ENCODE measurements at places on chromosomes 5 and 9. TPM values are rescaled to one million over a fixed set of nuclear protein-coding genes. Genes with fewer than 3 reads are reported as not detected.

DNA sequence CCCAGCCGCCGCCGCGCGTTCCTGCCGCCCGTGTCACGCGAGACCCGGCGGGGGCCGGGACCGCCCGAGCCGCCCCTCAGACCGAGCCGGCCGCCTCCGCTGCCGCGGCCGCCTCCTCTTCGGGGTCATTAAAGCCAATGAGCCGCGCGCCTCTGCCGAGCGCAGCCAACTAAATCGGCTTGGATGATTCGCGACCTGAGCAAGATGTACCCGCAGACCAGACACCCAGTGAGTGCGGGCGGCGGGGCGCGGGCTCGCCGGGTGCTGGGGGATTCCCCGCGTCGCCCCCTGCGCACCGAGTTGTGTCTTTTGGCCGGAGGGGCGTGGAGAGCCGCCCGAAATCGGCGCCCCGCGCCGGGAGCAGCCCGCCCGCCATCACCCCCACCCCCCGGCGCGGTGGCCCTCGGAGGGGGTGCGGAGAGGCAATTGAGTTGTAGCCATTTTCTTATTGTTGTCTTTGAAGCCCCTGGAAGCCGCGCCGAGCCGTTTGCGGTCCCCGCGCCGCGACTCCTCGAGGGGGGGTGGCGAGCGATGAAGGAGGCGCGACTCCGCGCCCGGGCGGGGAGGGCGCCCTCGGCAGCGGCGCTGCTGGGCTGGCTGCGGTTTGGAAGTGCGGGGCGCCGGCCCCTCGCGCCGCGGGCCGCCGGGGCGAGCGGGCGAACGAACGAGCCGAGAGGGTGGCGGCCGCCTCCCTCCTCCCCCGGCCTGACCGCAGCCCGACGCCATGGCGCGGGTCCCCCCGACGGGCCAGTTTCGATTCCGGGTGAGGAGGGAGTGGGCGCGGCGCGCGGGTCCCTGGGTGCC lies 1.0 kb downstream of the TLE4 start:
- peak; percentile 69 for DNase-seq
- peaks cover 41% of the 10 kb centered on the region for H3K4me1 ChIP-seq
- peak overlapping the region; percentile 80 for H3K4me3 ChIP-seq
- peaks cover 5% of the 10 kb centered on the region for H3K27me3 ChIP-seq
- peaks cover 4% of the 10 kb centered on the region for H3K36me3 ChIP-seq

DNA sequence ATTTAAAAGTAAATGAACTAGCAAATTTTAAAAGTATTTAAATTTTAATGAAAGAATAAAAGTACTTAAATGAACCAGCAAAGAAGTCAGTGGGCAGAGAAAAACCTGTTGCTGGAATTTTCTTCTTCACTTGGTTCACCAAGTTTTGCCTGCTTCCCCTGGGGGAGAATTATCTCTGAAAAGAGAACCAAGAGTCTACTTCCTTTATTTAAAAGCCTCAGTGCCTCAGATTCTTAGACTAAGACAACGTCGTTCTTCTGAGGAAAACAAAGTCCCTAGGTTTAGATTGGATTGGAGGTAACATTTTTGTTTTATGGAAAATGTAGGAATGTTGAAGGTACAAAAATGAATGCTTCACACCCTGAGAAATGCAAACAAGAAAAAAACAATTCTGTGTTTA lies 7.4 kb upstream of the KLF4 start:
- peaks cover 21% of the 10 kb centered on the region for H3K27me3 ChIP-seq
- no peaks in the 10 kb centered on the region for H3K36me3 ChIP-seq
- no peaks in the 10 kb centered on the region for H3K4me1 ChIP-seq
- H3K4me3 ChIP-seq, result no peak overlapping the region
- no peak for DNase-seq

DNA sequence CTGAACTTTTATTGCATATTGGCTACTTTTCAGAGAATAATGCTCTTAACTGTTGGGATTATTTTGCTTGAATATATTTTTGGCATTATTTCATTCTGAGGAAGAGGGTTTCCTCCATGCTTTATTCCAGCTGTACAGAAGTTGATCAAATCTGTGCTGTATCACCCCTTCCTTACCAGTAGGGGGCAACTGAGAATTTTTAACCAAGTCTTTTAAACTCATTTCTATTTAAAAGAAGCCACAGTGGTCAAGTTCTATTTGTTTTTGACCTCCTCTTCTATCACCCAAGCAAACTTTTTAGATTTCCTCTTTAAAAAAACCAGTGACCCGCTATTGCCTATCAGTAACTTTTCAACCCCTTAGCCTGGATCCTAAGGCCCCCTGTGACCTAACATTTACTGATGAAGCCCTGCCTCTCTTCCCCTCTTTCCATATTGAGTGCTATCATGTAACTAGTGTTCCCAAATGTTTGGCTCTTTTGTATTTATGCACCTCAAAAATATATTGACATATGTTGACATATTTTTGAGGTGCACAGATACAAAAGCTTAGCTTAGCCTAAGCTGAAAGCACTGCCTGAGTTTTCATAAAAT lies 80.6 kb downstream of the FBXO4 start:
- no peak for DNase-seq
- H3K4me1 ChIP-seq, result no peaks in the 10 kb centered on the region
- peaks cover 3% of the 10 kb centered on the region for H3K27me3 ChIP-seq
- no peak overlapping the region for H3K4me3 ChIP-seq
- no peaks in the 10 kb centered on the region for H3K36me3 ChIP-seq
- no peak overlapping the region for H3K27ac ChIP-seq

DNA sequence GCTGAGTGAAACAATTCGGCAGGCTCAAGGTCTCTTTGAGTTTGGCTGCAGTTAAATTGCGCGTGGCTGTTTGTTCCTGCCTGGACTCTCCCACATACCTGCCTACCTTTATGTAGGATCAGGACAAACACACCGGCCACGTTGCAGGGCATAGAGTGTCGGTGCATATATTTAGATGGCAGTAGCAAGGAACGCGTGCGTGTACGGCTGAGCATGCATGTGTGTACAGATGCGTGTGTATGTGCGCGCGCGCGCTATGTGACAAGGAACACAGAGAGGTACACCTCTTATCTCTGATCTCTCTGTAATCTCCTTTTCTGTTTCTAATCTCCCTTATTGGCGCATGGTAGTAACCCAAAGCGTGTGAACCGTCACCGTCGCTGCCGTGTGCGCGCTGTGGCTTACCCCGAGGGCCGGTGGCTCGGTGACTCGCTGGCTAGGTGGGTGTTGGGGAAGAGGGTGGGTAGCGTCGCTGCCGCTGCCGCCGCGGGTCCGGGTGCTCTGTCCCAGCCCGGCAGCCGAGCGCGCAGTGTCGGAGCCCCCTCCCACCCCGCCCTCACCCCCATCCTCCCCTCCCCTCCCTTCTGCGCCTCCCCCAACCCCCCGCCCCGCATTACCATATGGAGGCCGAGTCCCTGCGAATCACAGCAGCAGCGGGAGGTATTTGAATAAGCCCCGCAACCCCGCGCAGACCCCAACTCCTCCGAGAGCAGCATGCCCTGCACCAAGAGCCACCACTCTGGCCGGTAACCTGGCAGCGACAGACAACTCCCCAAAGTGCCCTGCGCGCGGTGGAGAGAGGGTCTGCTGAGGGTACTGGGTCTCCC lies 204.8 kb downstream of the MEF2C start:
- H3K4me3 ChIP-seq, result no peak overlapping the region
- peaks cover 71% of the 10 kb centered on the region for H3K27me3 ChIP-seq
- H3K36me3 ChIP-seq, result peaks cover 11% of the 10 kb centered on the region
- no peak for DNase-seq

DNA sequence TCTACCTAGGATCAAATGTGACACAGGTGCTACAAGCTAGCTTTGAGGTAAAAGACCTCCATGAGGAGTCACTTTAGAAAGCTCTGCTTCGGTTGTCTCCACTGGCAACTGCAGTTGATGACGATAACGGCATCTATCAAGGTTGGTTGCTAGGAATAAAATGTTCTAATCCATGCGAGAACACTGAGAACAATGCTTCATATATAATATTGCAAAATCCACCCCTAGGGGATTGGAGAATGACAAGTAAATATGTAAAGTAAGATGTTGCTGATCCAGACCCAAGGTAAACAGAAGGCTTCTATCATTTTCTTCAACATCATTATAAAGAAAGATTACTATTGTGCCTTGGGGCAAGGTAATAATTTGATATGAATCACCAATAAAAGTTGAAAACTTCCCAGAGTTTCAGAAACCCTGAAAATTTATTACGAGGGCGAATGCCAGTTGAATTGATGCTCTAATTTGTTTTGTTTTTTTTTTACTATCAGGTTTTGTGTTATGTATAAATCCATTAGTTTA lies 1003.4 kb downstream of the CDH18 start:
- no peaks in the 10 kb centered on the region for H3K4me1 ChIP-seq
- no peak for DNase-seq
- no peaks in the 10 kb centered on the region for H3K27me3 ChIP-seq
- H3K4me3 ChIP-seq, result no peak overlapping the region

DNA sequence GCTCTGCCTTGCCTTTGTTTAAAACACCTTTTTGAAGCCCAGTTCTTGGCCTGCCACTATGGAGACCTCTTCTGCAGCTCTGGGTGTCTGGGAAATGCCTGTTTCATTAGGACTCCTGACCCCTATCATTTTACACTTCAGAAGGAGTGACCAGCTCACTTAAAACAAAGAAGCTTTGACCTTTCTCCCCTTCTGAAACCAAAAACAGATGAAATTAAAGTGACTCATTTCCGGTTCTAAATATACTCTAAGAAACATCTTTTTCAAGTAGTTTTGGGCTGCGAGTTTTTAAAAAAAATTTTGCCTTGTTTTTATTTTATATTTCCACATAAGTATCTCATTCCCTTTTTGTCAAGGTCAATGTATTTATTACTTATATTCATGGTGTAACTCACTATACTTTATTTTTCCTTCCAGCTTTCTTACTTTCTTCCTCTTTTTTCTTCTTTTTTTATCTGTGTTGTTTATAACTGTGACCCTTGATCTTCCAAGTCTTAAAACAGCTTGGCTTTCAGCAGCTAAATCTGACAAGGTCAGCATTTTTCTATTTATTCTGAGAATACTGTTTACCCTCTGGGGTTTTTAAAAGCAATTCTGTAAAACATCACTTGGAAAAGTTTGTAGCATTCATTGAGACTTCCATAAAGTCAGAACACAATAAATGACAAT lies 672.9 kb downstream of the NR2F1-AS1 start:
- H3K36me3 ChIP-seq, result no peaks in the 10 kb centered on the region
- H3K27me3 ChIP-seq, result no peaks in the 10 kb centered on the region
- no peak overlapping the region for H3K4me3 ChIP-seq
- no peak for DNase-seq

DNA sequence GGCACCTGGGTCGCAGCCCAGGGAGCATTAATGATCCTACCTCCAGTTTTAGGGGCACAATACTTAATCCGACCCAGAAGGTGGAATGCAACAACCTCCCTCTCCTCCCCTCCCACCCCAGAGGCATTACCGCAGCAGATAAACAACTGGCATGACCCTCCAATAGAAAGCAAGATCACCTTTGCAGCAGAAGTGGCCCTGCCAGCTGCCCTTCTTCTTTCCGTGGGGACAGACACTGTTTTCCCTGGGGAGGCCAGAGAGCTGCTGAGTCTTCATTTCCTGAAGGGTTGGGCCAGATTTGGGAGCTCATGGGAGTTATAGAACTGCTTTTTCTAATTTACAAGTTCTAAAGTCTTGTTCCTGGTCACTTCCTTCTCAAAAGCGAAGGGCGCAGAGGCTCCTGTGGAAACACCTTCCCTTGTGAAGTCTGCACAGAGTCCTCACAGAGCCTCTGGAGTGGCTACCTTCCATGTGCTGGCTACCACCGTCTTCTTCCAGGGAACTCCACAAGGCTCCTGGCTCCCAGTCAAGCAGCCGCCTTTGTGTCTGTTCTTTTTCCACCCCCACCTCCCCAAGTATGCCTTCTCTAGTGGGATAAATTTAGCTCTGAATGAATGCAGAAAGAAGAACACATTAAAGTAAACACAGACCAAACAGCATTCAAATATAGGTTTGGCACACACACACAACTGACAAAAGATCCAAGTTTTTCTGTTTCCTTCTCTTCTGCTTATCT lies 8.0 kb upstream of the PALM2AKAP2 start:
- no peak overlapping the region for H3K4me3 ChIP-seq
- H3K4me1 ChIP-seq, result no peaks in the 10 kb centered on the region
- H3K27me3 ChIP-seq, result peaks cover 18% of the 10 kb centered on the region
- no peak for DNase-seq
- no peak overlapping the region for H3K27ac ChIP-seq

DNA sequence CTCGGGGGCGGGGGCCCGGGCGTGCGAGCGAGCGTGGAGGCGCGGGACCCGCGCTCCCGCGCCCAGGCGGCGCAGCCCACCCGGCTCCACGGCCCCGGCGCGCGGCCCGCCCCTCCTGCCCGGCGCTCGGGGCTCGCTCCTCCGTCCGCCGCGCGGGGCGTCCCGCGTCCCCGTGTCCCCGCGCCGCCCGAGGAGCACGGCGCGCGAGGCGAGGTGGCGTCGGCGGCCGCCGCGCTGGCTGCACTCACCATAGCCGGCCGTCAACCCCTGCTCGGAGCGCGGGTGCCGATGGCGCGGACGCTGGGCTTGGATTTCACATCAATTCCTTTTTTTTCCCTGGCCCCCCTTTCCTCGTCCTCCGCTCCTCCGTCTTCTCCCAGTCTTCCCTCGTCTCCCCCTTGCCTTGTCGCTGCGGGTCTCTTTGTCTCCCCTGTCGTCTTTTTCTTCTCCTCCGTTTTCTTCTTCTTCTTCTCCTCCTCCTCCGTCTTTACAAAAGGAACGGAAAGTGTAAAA lies 494 bp downstream of the PTCH1 start:
- peak overlapping the region; percentile 91 for H3K4me3 ChIP-seq
- H3K36me3 ChIP-seq, result peaks cover 2% of the 10 kb centered on the region
- no peak for DNase-seq

- no peak overlapping the region for H3K4me3 ChIP-seq
- DNase-seq, result no peak
- no peaks in the 10 kb centered on the region for H3K36me3 ChIP-seq
- no peaks in the 10 kb centered on the region for H3K4me1 ChIP-seq
- peaks cover 6% of the 10 kb centered on the region for H3K27me3 ChIP-seq
Measured at GRCh38 chr9:134624137-134624591, 17.4 kb upstream of the COL5A1 start.

GRCh38 chr9:22332202-22332601 lies 114.4 kb upstream of the DMRTA1 start:
- H3K4me1 ChIP-seq, result no peaks in the 10 kb centered on the region
- no peak overlapping the region for H3K27ac ChIP-seq
- no peak for DNase-seq
- H3K27me3 ChIP-seq, result no peaks in the 10 kb centered on the region
- H3K36me3 ChIP-seq, result no peaks in the 10 kb centered on the region
- no peak overlapping the region for H3K4me3 ChIP-seq

DNA sequence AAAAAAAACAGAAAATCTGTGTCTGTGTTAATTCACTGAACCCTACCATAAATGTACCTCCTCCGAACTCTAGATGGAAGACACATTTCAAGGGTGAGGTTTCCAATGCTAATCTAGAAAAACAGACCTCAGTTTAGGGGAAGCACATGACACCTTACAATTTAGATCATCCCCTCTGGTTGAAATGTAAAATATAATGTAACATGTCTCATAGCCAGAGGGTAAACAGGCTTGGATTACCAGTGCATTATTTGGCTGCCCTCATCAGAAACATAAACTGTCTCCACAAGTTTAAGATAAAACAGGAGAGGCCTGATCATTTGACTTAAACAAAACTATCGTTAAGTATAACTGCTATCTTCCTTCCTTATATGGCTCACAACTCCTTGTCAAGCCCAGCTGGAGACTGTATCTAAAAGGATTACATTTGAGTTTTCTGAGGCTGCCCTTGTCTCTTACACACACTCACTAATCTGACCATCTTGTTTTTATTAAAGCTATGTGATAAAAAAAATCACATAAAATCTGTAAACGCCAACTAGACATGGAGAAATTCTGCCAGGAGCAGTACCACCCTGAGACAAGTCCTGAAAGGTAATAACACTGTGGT lies 105.7 kb downstream of the LURAP1L start:
- H3K4me3 ChIP-seq, result no peak overlapping the region
- no peak for DNase-seq
- no peaks in the 10 kb centered on the region for H3K36me3 ChIP-seq
- H3K27me3 ChIP-seq, result no peaks in the 10 kb centered on the region

PCDHGA6 gene
- total RNA-seq, result 0.05 TPM

PCA3 gene
- not detected for total RNA-seq

SLC36A2 gene
- not detected for total RNA-seq

S1PR3 gene
- 1.4 TPM for total RNA-seq

CER1 gene
- total RNA-seq, result not detected

PCDHGB2 gene
- 0.19 TPM for total RNA-seq
